ENCODE measurements at places on chromosomes 12 and 14.

GRCh38 chr12:4275016-4275869, 1.7 kb downstream of the CCND2 start:
- peak; percentile 53 for DNase-seq

- no peak for DNase-seq
Observed at GRCh38 chr12:27667540-27667939, 28.7 kb upstream of the REP15 start.

DNA sequence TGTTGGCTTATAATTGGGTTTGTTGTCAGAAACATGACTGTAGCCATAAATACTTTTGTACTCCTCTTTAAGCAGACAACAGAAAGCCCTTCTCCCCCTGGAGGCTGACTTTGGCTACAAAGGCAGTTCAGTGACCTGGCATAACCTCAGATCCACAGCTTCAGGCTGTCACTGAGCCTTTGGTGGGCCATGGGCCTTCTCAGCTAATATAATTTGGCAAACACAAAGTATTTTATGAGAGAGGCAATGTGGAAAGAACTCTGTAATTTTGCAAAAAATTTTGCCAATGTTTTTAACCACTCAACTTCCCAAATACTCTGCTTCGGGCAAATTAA, 15.5 kb upstream of the MGP start:
- DNase-seq, result peak; percentile 41

DNA sequence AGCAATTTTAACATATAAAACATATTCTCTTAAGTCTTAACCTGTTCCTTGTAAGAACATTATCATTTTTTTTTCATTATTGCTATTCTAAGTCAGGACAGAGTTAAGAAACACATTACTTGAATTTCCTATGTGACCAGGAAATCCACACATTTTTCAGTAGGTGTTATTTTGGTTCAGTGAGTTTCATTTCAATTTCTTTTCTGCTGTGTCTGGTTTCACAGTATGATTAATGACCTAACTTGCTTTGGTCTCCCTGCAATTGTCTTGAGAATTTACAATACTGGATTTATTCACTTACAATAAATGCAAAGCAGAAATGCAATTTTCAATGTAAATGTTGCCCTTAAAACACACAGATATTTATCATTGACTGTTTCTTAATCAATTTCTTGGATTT, 396.9 kb upstream of the TMTC1 start:
- no peak for DNase-seq

- peak; percentile 91 for DNase-seq
Observed at GRCh38 chr12:55619354-55620138, 17.1 kb upstream of the OR10P1 start.

GRCh38 chr14:39034481-39035296, 68.3 kb downstream of the SEC23A start:
- peak; percentile 69 for DNase-seq
